HL-60 (cell line): ENCODE measurements at places on chromosomes 1 and 21.

DNA sequence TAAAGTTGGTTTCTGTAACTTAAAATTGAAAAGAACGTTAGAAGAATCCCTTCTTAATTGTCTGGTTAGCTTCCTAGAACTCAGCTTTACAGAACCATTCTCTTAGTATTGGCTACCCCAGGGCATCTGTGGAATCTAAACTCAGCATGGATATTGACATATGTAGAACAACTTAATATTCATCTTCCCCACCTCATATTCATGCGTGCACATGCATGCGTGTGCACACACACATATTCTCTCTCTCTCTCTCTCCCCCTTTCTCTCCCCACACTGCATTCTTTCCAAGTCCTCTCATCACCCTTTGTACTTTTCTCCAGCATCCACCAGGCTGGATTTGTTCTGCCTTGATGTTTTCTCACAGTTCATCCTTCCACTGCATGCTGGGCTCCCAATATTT is 13.4 kb downstream of the PIGM start:
- DNase-seq: no peak

GRCh38 chr1:184223216-184223615 is 163.6 kb upstream of the C1orf21 start:
- DNase-seq: no peak

DNA sequence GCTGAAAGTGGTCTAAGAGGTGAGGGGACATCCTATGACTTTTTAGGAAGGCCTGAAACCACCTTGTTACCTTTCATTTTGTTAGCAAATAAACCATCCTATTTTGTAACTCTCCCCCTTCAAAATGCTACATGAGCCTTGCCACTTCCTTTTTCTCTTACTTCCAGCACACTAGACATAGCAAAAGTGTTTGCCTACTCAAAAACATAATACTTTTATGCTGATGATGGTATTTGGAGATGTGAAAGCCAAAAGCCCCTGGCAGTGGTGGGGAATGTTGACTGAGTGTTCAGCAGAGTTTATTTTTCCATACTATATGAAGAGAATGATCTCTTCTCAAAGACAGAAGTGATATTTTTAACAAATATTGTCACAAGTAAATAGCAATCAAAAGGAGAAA is 134.2 kb downstream of the EDEM3 start:
- no peak for DNase-seq

DNA sequence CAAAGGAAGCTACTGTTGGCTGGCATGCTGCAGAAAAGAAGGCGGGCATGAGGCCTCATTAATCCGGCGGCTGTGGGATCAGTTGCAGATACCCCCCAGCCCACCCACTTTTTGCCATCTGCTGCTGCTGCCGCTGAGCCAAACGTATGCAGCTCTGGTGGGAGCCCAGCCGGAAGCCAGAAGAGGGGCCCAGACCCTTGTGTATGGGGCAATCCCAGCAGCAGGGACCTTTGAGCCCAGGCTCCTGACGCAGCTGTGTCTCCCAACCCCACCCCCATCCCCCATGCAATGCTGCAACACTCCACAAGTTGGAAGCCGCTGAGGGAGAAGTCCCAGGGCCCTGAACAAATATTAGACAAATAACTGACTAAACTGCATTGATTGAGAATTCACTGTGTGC is 106.0 kb downstream of the ELAVL4 start:
- DNase-seq: no peak

DNA sequence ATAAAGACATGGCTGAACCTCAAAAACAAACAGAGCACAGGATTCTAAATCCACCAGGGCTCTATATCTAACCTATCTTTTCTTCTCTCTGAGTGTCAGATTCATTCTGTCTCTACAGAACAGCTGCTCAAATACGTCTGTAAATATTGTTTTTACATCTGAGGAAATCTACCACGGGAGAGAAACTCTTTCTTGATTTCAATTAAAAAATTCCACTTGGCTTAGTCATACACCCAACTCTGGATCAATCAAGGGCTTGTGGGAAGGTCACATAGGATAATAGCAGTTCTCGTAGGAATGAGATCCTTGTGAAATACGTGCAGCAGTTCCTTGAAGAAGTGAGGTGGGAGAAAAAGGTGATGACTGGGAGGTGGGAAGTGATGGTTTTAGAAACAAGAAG is 1355.7 kb upstream of the ADGRL2 start:
- DNase-seq: no peak

- DNase-seq: no peak
These were observed 1.1 kb downstream of the CHML start for GRCh38 chr1:241638909-241639622.

- no peak for DNase-seq
These were observed 18.1 kb downstream of the FGGY start for GRCh38 chr1:59314776-59315528.

GRCh38 chr1:205315008-205315618 is 6.4 kb downstream of the NUAK2 start:
- no peak for DNase-seq

DNA sequence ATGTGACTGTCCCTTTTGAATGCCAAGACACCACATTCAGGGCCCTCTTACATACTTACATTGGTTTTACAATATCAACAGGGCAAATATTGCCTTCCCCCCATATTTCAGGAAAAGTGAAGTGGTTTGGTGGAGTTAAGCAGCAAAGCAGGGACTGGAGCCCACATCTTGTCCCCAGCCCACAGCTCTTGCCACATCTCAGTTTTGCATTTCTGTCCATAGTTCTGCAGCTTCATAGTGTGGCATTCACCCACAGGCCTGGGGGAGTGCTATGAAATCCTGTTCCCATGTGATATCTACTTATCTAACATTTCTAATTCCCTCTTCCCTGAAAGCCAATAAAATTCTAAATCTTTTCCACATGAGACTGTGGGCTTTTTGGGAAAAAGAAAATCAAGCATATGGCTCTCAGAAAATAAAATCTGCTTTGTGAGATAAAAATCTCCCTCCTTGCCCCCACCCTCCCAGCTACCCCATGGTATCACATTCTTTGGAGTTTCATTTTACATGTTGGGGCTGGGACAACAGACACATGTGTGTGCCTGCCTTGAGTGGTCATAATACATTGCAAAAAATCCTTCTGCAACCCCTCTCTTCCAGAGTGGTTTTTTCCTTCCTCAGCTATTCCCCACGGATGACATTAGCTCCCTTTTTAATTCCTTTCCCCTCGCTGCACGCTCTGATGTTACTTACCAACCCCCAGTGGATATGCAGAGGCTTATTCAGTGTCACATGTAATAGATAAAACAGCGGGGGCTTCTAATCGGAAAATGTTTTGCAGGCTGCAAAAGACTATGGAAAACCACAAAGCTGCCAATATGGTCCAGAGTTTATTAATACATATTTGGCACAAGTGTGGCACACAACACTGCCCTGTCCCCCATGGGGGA is 20.5 kb upstream of the CD2 start:
- no peak for DNase-seq

DNA sequence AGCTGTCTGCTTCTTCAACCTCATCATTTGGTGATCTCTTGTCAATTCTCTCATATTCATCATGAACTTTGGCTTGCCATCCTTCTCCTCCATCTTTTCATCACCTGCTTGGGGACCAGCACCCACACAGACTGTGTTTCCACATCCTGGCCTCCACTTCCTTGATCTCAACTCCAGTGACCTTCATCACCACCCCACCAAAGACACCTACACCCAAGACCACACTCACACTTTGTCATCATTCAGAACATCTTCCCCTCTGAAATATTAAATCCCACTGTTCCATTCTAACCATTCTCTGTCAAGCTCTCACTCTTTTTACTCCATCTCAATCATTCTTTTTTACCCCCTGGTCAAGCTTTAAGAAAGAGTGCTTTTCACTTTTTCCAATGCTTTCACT is 115.5 kb upstream of the VAV3 start:
- no peak for DNase-seq

DNA sequence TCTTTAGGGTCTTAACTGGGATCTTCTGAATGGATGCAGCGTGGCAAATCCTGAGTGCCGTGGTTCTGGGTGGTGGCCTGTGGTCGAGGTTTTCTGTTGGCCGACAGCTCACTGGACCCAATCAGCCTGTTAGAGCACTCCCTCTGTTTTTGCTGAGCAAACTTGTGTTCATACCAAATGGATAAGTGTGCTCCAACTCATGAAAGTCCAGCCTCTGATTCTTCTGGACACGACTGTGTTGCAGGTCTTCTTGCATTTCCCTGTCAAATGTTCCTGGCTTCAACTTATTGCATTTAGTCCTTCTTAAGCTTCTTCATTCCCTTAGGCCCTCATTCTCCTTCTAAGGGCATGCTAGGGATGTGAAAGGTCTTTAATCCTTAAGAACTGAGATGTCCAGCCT is 63.7 kb downstream of the AJAP1 start:
- DNase-seq: no peak

GRCh38 chr1:201640624-201641023 is 101.7 kb downstream of the NAV1 start:
- no peak for DNase-seq
